Activated T-helper 1 cell treated with anti-CD3 and anti-CD28 coated beads, Interleukin-12 subunit alpha, Interleukin-12 subunit beta, Interleukin-2, Interleukin-4 antibody, amounts not matched to agents 30 ng/mL and 10 ng/mL and 1 ng/mL, durations not matched to agents 14 hours and 24 hours and 36 hours (primary cell): ENCODE measurements at places on chromosomes 12 and 14. TPM values are rescaled to one million over a fixed set of nuclear protein-coding genes. Genes with fewer than 3 reads are reported as not detected.

KIF5A gene
- 2.4 TPM in 2 replicates for total RNA-seq

MYF6 gene
- total RNA-seq: not detected in 2 replicates

TMEM229B gene
- 1.7 and 1.8 TPM in 2 replicates for total RNA-seq

DNA sequence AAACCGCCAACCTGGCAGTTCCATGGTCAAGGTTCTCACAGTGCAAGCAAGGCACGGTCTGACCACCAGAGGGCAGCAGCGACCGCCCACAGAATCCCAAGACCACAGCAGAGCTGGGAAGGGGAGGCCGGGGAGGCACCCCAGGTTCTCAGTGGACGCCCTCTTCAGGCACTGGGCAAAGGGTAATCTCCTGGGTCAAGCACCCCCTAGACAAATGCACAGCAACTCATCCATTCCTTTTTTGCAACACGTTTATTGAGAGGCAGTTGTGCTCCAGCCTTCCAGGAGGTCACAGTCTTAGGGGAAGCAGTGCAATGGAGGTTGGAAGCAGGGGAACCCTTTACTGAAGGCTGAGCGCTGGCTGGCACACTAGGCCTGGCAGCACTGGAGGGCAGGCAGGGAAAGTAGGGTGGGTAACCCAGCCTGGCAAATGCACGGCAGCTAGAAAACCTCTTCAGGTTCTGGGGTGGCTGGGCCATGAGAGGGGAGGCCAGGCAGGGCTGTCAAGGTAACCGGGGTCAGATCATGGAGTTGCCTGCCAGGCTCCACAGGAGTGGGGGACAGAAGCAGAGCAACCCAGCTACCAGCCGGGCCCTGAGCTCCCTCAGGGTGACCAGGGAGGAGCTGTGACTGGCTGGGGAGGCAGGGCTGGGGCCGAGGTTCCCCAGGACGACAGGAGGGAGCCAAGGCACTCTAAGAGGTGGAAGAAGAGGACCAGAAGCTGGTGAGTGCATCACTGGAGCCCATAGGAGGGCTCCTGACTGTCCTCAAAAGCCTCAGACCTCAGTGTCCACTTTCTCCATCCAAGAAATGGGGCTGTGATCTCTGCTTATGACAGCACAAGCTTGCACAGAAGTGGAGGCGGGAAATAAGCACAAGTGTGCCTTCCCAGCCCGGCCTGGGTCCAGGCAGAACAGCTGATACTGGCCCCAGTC is 1.8 kb upstream of the RHOF start:
- H3K4me3 ChIP-seq: peak overlapping the region; percentile 96
- peaks cover 2% of the 10 kb centered on the region for H3K27me3 ChIP-seq
- peak; percentile 77 for DNase-seq
- peaks cover 29% of the 10 kb centered on the region for H3K36me3 ChIP-seq
- peak overlapping the region; percentile 91 for H3K27ac ChIP-seq

GRCh38 chr12:3081091-3081490 is 3.9 kb downstream of the TSPAN9 start:
- no peaks in the 10 kb centered on the region for H3K4me1 ChIP-seq
- DNase-seq: no peak
- no peaks in the 10 kb centered on the region for H3K36me3 ChIP-seq
- no peak overlapping the region for H3K27ac ChIP-seq
- H3K27me3 ChIP-seq: peaks cover 30% of the 10 kb centered on the region

DNA sequence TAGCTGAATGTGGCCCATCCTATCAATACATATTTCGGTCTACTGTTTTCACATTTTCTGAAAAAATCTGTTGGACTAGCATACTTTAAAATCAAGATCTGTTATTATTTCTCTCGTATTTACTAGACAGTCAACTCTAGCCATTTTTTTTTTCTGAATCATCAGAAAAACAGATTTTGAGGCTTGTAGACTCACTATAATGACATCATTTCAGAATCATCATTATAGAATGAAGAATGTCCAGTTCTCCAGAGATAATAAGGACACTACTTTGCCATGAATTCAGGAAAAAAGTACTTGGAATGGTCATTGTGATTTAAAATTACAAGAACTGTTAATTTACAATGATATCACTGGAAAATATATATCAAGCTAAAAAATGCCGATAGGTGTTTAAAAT is 589.8 kb downstream of the KCNH5 start:
- no peaks in the 10 kb centered on the region for H3K27me3 ChIP-seq
- no peak overlapping the region for H3K27ac ChIP-seq
- no peak overlapping the region for H3K4me3 ChIP-seq
- H3K4me1 ChIP-seq: no peaks in the 10 kb centered on the region

- no peak for DNase-seq
- H3K4me3 ChIP-seq: no peak overlapping the region
- H3K27ac ChIP-seq: no peak overlapping the region
- H3K27me3 ChIP-seq: peaks cover 12% of the 10 kb centered on the region
- peaks cover 3% of the 10 kb centered on the region for H3K36me3 ChIP-seq
Observed at GRCh38 chr14:72828604-72829003, 65.3 kb downstream of the DPF3 start.

DNA sequence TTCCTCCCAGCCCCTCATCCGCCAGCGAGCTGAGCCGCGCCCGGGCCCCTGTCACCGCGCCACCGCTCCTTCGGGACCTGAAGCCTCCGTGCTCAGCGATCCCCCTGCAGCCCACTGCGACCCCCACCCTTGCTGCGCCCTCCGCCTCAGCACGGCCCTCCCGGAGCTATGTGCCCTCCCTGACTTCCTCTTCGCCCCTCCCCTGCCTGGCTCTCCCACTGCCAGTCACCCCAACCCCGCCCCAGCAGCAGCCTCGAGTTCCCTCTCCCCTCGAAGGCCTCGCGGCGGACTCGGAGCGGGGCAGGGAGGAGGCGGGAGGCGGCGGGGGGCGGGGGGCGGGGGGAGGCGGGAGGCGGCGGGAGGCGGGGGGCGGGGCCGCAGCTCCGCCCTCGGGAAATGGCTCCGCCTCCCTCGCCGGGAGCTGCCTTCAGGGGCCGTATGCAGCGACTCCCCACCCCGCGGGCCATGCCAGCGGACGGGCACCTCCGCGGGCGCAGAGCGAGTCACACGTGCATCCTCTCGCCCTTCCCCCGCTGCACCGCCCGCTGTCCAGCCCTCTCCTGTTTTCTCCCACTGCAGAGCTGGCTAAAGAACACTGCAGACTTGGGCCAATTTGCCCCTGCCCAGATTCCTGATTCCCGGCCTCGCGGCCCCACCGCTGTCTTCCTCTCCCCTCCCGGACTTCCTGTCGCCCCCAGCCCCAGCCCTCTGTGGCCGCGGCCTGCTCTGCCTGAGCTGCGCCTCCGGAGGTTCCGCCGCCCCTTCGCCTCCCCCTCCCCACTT is 29.1 kb upstream of the ADIPOR2 start:
- H3K27ac ChIP-seq: peak overlapping the region; percentile 53
- no peaks in the 10 kb centered on the region for H3K36me3 ChIP-seq
- peaks cover 21% of the 10 kb centered on the region for H3K4me1 ChIP-seq
- DNase-seq: peak; percentile 79
- H3K4me3 ChIP-seq: peak overlapping the region; percentile 79
